Germinal center (tissue), 1 donor: ENCODE measurements at places on chromosomes 6 and 20.

DNA sequence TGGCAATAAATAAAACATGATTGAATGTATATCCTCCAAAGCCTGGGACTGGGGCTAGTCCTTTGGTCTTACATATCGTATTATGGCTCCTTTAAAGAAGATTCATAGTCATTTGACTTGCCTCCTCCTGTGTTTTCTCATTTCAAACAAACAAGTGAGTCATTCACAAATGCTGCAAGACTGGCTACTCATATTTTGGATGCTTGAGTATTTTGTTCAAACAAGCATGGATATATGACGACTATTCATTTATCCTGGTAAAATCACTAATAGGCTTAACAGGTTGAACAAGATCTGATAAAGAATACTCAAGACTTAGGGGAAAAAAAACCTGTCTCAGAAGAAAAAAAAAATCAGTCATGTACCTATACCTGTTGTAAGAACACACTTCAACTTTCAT lies 111.1 kb upstream of the CCDC28A start:
- no peak for DNase-seq

- DNase-seq: peak; percentile 42
Measured at GRCh38 chr6:16183187-16183664, 54.3 kb downstream of the MYLIP start.

- DNase-seq: peak; percentile 92
Measured at GRCh38 chr6:21593412-21593926, at the start of gene SOX4. TSS of gene SOX4 (plus strand) at chr6:21593751. CDS start at chr6:21594535, 784 bp downstream.

DNA sequence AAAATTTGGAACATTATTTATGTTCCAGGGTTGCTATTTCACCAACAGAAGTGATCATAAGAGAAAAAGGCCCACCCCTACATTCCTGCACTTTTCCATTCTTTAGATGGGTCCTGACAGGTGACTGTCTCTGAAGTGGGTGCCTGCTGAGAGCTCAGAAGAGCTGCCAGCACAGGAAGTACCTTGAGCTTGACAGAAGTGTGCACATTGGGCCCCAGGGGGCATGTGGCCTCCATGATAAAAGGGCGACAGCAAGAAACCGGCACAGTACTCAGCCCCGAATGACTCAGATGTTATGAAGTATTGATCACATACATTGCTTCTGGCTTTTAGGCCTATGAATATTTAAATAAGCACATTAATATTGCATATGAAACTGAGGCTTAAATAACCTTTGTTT lies 150.4 kb downstream of the PCSK2 start:
- DNase-seq: no peak

GRCh38 chr20:10362674-10363073 lies 71.3 kb downstream of the MKKS start:
- DNase-seq: no peak

- no peak for DNase-seq
Measured at GRCh38 chr20:15927893-15928650, 645.2 kb downstream of the KIF16B start.

- DNase-seq: no peak
Measured at GRCh38 chr6:23953976-23954375, 172.0 kb upstream of the NRSN1 start.

DNA sequence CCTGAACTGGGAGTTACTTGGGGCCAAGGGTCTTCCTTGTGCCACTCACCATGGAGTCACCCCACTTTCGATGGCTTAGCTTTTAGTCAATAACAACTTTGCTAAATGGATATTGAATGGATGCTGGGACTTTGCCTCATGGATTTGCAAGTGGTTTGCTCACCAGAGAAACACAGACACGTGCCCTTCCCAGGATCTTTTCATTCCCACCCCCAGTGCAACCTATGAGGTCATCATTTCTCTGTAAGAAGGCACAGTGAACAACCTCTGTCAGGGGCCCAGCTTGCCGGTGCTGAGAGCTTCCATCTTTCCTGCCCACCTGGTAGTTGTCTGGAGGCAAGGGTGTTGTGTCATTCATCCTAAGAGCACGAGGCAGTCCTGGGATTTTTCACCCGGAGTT lies 256.8 kb upstream of the PMEPA1 start:
- DNase-seq: no peak

GRCh38 chr20:35539756-35540212 lies 2.1 kb upstream of the ERGIC3 start:
- DNase-seq: peak; percentile 55

GRCh38 chr6:84776392-84776791 lies 12.0 kb upstream of the TBX18 start:
- DNase-seq: no peak

DNA sequence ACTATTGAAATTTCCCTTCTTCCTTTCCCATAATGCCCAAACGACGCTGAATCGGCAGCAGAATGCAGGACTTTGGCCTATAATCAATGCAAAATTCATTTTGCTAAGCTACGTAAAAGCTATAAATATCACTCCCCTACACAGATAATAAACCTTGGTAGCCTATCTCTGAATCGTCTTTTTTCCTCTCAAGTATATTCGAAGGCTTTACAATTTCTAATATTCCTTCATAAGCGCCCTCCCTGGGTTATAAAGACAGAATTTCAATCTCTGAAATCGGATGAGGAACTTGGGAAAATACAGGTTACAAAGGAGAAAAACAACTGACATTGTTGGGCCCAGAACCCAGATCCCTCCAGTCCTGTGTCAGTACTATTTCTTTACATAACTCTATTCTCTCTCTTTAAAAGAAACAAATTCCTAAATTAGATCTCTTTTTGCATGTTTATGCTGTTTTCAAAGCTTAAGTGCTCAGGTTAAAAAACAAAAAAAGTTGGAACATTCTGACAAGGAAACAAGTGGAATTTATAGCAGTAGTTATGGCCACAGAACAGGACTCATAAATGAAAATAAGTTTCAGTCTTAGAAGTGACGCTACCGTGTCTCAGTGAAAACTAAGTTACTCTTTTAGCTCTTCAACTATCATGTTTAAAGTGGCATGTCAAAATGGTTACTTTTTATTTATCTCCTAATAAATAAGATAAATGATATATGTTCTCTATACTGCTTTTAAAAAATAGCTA lies 84.5 kb downstream of the SESN1 start:
- no peak for DNase-seq

- no peak for DNase-seq
Measured at GRCh38 chr6:3402310-3403237, 54.3 kb downstream of the SLC22A23 start.

- DNase-seq: no peak
Measured at GRCh38 chr6:159197251-159197650, 28.1 kb downstream of the FNDC1 start.

DNA sequence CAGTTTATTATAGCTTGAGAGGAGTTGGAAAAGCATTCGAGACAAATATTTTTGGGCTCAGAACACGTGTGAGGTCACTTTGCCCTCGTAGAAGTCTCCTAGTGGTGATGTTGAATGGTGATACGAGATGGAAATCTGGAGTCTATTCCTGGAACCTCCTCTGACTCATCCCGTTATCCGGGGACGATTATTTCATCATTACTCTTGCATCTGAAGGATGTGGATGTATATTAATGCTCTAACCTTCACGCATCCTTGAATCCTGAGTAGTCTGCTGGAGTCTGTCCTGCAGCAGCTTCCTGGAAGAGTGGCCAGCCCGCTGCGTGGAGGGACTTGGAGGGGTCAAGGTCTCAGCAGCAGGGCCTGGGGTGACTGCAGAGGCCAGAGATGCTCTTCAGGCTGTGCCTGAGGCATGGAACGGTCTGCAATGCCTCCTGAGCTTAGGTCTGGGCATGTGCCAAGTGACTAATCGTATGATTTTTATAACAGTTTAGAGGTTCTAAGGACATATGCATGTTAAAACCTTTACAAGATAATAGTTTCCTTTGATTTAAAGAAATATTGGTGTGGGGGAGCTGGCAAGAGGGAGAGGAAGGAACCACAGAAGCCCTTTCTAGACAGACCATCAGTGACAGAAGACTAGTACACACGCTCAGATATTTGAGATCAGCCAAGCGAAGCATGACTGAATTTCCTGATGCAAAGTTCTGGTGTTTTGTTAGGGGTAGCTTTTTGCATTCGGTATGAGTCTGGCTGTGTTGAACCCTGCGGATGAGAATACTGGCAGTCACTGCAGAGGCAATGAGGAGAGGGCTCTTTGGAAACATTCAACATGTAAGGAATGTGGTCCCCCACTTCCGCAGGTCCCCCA lies 400.2 kb downstream of the QKI start:
- peak; percentile 41 for DNase-seq

DNA sequence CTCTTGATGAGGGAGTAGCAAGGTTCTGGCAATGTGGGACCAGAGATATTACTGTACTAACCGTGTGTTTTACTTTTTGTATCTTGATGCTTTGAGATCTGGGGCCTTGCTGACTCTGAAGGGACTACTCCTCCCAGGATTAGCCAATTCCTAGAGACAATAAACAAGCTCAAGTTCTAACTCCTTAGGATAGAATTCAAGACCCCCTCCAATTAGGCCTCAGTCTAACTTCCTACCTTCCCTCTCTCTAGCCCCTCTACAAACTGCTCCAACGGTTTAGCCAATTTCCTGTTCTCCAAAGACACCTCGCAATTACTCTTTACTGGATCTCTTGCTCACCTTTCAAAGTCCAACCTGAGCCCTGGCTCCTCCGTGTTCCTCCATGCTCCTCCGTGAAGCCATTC lies 158.7 kb upstream of the JARID2 start:
- no peak for DNase-seq

GRCh38 chr20:4041748-4042411 lies 26.5 kb upstream of the RNF24 start:
- DNase-seq: no peak

- no peak for DNase-seq
Measured at GRCh38 chr6:79186564-79186963, 47.9 kb downstream of the HMGN3 start.

DNA sequence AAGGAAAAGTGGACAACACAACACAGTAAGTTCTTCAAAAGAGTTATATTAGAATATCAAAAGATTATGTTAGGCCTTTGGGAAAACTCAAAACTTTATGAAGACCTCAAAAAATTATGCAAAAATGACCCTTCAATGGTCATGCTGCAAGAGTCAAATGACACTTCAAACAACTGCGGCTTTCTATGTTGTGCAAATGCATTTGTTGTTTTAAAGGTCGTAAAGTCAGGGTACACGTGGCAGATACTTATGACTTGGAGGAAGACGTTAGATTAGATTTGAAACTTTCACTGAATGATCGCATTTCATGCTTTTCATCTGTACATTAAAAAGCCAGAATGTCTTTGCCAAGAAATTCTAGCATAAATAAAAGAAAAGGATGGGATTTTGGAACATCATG lies 31.4 kb downstream of the BCAS1 start:
- no peak for DNase-seq

- DNase-seq: no peak
Measured at GRCh38 chr6:70119218-70119835, 183.6 kb downstream of the COL9A1 start.

GRCh38 chr20:36573103-36573797 lies at the start of gene TGIF2:
TSS of gene TGIF2 (plus strand) at chr20:36573597. CDS start at chr20:36578775, 5,178 bp downstream.
- peak; percentile 99 for DNase-seq

GRCh38 chr6:169589699-169590257 lies 112.1 kb downstream of the WDR27 start:
- peak; percentile 59 for DNase-seq

GRCh38 chr20:45405571-45406259 lies 2.4 kb upstream of the DBNDD2 start:
- DNase-seq: peak; percentile 10

GRCh38 chr6:70398783-70399728 lies 14.3 kb upstream of the FAM135A start:
- DNase-seq: no peak

GRCh38 chr6:168015482-168016175 lies 18.2 kb downstream of the KIF25 start:
- DNase-seq: no peak

- peak; percentile 80 for DNase-seq
Measured at GRCh38 chr20:62219992-62220665, at the start of gene HRH3. TSS of gene HRH3 (minus strand) at chr20:62220278. CDS start at chr20:62219970, 308 bp downstream.

GRCh38 chr20:44746367-44747165 lies 901 bp downstream of the KCNK15 start:
- no peak for DNase-seq

DNA sequence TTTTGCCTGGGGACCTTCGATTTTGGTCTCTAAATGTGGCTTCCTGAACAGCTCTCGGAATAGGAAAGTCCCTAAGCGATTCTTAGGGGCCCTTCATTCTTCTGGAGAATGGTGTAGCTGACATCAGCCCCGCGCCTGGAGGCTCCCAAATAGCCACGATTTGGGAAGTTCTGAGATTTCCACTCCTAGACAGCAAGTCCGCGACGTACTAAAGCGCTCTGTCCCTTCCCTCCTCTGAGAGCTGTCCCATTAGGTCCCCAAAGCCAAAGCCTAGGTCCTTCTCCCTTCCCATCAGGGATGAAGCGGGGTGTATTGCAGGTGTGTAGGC lies 756 bp downstream of the MOXD1 start:
- DNase-seq: no peak

- no peak for DNase-seq
Measured at GRCh38 chr6:73302339-73302738, 39.3 kb upstream of the KHDC1 start.

- DNase-seq: no peak
Measured at GRCh38 chr6:72987301-72987700, 238.0 kb downstream of the KHDC1L start.

- DNase-seq: no peak
Measured at GRCh38 chr6:21533678-21534077, 59.9 kb upstream of the SOX4 start.

DNA sequence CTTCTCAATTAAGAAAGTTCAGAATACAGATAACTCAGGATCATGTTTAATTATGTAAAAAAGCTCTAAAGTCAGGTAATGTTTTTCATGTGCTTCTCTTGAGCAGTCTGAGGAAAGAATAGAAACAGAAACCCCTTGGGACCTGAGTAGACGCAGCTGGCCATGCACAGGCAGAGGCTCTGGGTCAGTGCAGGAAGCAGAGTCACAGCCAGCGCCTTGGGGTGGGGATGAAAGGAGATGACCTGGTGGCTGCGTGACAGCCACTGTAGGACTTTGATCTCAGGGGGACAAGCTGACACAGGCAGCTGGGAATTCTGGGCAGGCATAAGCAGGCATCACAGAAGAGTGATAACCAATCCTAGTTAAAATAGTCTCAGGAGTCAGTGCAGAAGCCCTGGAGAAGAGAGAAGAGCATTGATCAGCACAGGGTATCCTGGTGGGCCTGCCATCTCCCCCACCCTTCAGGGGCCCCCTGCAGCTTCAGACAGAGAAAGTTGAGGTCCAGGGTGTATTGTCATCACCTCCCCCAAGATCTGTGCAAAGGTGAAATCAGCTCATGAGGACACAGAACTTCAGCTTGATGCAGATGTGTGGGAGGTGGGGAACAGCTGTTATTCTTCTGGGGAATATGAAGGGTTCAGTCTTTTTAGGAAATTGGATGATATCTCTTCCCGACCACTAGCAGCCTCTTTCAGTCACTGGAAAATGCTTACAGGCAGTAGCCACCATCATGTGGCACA lies 6.4 kb downstream of the HLA-DQB1 start:
- DNase-seq: no peak
